Astrocyte (in vitro differentiated cells and primary cell): ENCODE measurements at places on chromosomes 1 and 21. TPM values are rescaled to one million over a fixed set of nuclear protein-coding genes. Genes with fewer than 3 reads are reported as not detected.

DNA sequence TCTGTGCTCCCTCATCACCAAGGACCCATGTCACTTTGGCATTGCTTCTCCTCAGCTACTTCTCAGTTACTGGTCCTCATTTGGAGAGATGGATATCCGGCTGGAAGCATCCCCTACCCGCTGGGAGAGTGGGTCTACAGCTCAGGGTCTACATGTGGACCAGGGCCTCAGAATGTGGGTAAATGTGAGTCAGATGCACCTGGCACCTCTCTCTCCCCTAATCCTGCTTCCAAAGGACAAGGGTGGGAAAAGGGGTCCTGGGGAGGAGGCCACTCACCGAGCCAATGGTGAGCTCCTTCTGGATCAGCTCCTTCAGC, 908 bp downstream of the S100A6 start:
- H3K4me1 ChIP-seq, result peaks cover 41% of the 10 kb centered on the region
- peak overlapping the region; percentile 90 for H3K27ac ChIP-seq
- H3K27me3 ChIP-seq, result no peaks in the 10 kb centered on the region
- H3K4me3 ChIP-seq, result peak overlapping the region; percentile 85

The TRIM63 gene
- total RNA-seq, result not detected in 2 replicates

The NUP210L gene
- total RNA-seq, result 0.07 TPM in 1 of 2 replicates, not detected in the other

The KNCN gene
- not detected in 2 replicates for total RNA-seq

DNA sequence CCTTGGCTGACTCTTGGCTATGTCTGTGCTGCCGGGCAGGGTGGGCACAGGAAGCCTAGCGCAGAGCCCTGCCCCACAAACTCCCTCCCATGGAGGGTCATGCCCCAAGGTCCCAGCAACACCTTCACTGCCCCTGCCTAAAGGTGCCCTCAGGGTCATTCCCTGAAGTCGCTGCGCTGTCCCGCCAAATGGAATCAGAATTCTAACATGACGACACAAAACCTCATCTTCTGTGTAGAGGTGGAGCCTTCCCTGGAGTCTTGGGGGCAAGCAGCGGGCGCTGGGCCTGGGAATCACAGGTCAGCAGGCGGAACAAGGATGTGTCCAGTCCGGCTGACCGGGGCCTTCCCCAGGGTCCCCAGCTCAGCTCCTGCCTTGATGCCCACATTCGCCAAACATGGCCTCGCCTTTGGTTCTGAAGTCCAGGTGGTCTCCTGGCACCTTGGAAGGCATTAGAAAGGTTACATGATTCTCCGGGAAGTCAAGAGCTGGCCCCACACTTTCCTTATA, 17.3 kb downstream of the TMEM201 start:
- H3K4me3 ChIP-seq, result no peak overlapping the region
- H3K27ac ChIP-seq, result no peak overlapping the region
- peaks cover 3% of the 10 kb centered on the region for H3K36me3 ChIP-seq
- DNase-seq, result no peak
- no peaks in the 10 kb centered on the region for H3K4me1 ChIP-seq

- H3K4me3 ChIP-seq, result no peak overlapping the region
- H3K4me1 ChIP-seq, result no peaks in the 10 kb centered on the region
- H3K27ac ChIP-seq, result no peak overlapping the region
- H3K27me3 ChIP-seq, result peaks cover 7% of the 10 kb centered on the region
These were observed 147.0 kb downstream of the ST6GALNAC5 start for GRCh38 chr1:77014073-77014788.

DNA sequence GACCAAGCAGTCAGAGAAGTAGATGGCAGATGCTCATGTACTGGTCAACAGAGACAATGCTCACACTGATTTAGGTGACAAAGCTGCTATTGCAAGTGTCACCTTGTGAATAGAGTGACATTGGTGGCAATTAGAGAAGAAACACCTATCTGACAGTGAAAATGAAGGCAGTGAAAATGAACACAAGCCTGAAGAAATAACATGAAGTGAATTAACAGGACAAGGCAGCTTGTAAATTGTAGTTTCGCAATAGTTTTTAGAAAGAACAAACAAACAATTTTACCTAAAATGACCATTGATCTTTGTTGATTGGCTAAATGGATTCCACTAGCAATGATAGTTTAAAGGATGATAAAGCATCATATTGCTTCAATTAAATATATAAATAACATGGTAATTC, 1389.5 kb downstream of the PLA2G4A start:
- H3K27ac ChIP-seq, result no peak overlapping the region
- DNase-seq, result no peak
- H3K27me3 ChIP-seq, result no peaks in the 10 kb centered on the region
- H3K36me3 ChIP-seq, result no peaks in the 10 kb centered on the region

- no peaks in the 10 kb centered on the region for H3K4me1 ChIP-seq
- no peak overlapping the region for H3K27ac ChIP-seq
- DNase-seq, result no peak
- no peaks in the 10 kb centered on the region for H3K36me3 ChIP-seq
- no peaks in the 10 kb centered on the region for H3K27me3 ChIP-seq
- H3K4me3 ChIP-seq, result no peak overlapping the region
These were observed 203.6 kb upstream of the CHODL start for GRCh38 chr21:18041012-18041411.

GRCh38 chr1:38079019-38079418, 32.4 kb upstream of the POU3F1 start:
- H3K27ac ChIP-seq, result no peak overlapping the region
- H3K36me3 ChIP-seq, result no peaks in the 10 kb centered on the region
- no peaks in the 10 kb centered on the region for H3K4me1 ChIP-seq

- H3K36me3 ChIP-seq, result no peaks in the 10 kb centered on the region
- H3K27me3 ChIP-seq, result no peaks in the 10 kb centered on the region
- H3K27ac ChIP-seq, result no peak overlapping the region
- H3K4me3 ChIP-seq, result no peak overlapping the region
- H3K4me1 ChIP-seq, result no peaks in the 10 kb centered on the region
These were observed 15.6 kb downstream of the C1orf115 start for GRCh38 chr1:220705782-220706181.

The G0S2 gene
- 5.9 and 15.1 TPM in 2 replicates for total RNA-seq

The LRRC8C gene
- total RNA-seq, result 2.3 and 2.4 TPM in 2 replicates
